Astrocyte (in vitro differentiated cells and primary cell): ENCODE measurements at places on chromosomes 2 and 18.

DNA sequence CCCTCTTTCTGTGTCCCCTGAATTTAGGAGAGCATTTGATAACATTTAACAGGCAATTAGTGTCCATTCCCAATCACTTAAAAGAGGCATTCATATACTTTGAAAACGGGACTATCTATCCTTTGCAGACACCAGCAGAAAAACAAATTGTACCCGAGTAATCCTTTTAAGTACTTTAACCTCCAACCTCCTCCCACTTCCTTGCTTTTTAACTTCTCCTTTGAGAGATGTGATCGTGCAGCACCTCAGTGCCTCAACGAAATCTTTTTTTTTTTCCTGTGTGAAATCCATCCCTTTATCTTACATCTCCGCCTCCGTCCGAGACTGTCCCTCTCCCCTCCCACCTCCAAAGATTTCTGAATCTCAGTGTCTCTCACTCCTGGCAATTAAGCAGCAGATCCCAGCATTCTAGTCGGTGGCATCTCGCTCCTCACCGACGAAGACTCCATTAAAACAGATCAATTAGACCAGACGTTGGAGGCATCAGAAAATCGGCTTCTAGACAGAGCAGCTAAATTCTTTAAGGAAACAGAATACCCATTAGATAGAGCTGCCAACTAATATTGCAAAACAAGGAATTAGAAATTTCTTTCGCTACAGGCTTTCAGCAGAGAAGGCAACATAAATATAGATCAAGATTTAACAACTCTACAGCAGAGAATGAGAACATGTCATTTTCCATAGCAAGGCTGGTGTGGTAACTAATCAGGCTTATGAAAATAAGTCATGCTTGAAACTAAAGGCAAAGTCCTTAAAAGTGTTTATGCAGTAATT, 1.9 kb upstream of the TMEFF2 start:
- DNase-seq: no peak

GRCh38 chr2:102438578-102438977, 15.6 kb downstream of the IL18RAP start:
- no peak for DNase-seq

- DNase-seq: no peak
These were observed 12.0 kb upstream of the GALM start for GRCh38 chr2:38653715-38654527.

DNA sequence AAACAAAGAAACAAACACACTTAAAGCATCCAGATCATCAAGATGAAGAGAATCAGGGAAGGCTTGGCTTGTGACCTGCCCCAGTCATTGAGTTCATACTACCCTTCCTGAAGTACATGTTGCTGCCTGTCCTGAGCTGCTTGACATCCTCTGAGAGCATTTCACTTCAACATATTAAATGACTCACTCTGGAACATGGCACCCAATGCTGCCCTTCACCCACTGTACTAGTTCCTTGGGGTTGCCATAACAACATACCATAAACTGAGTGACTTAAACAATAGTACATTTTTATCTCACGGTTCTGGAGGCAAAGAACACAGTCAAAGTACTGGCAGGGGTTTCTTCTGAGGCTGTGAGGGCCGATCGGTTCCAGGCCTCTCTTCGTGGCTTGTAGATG, 371.3 kb downstream of the RNF144A start:
- no peak for DNase-seq

DNA sequence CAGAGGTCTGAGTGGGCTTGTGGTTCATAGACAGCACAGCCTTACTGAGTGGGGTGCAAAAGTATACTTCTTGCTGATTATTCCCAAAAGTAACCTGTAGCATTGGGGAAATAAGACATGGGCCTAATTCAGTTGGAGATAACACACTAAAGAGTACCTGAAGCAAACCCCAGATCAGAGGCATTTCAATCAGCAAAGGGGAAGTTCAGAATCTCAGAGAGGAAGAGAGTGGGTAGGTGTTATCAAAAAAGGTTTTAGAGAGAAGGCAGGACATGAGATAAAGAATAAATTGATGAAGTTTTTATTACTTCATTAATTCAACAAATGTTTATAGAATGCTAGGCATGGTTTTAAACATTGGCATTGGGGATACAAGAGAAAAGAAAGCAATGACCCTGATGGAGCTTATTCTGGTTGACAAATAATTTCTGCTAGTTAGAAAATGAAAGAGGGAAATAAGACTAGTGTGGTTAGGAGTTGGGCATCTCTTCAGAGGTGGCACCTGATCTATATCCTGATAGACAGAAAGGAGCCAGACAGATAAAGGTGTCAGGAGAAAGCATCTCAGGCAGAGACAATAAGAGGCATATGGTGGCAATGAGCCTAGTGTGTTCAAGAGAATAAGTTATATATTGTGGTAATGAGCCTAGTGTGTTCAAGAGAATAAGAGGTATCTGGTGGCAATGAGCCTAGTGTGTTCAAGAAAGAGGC, 153.8 kb upstream of the SETBP1 start:
- no peak for DNase-seq

DNA sequence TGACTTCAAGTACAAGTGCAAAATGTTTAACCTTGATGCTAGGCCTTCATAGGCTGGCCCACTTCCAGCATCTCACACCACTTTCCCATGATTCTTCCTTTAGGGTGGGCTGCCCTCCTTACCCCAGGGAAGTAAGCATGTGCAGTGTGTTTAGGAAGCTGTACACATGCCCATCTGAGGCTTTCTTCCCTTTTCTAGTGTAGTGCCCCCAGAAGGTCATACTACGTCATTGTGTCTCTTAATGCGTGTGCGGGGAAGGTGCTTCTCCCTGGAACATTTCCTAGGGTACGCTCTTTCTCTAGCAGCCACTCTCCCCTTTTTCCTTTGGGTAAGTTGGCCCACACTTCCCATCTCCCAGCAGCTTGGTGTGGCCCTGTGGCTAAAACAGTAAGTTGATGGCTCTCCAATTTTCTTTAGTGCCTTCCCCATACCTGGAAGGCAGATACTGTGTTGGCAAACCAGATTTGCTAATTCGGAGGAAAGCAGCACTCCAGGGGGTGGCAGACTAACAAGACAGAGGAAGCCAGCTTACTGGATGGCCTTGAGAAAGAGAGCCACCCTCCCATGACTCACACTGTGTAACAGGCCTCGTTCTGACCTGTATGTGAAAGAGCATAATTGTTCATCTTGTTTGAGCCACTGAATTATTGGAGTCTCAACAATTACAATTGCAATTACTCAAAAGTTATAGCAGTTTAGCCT, 1.1 kb upstream of the SULT6B1 start:
- peak; percentile 81 for DNase-seq

DNA sequence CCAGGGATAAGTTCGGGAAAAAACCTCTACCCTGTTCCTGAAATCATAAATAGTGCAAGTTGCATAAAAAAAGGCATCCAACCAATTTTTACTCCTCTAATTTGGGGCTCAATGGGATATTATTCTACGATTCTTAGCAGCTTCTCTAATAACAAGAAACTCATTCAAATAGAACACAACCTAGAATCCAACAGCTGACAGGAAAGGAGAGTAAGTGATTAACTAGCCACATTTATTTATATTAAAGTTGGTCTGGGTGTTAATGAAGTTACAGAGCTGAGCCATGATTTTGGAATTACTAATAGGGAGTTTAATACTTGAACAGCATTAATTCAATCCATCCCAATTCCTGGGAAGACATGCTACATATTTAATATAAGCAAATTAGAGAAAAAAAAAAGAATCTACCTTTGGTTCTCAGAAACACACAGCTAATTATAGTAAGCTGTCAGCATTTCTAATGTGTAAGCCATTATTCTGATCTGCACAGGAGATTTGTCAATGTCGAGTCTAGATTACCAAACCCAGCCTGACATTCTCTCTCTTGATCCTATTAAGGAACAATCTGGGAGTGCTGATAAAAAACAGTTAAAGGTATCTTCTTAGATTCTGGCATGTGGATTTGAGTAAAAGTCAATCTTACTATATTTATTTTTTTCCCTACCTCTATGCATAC, 267.7 kb downstream of the NBAS start:
- no peak for DNase-seq

- DNase-seq: no peak
These were observed 409.2 kb upstream of the SPHKAP start for GRCh38 chr2:228590681-228591080.

- DNase-seq: no peak
These were observed 261.6 kb upstream of the RASGRP3 start for GRCh38 chr2:33214857-33215256.

DNA sequence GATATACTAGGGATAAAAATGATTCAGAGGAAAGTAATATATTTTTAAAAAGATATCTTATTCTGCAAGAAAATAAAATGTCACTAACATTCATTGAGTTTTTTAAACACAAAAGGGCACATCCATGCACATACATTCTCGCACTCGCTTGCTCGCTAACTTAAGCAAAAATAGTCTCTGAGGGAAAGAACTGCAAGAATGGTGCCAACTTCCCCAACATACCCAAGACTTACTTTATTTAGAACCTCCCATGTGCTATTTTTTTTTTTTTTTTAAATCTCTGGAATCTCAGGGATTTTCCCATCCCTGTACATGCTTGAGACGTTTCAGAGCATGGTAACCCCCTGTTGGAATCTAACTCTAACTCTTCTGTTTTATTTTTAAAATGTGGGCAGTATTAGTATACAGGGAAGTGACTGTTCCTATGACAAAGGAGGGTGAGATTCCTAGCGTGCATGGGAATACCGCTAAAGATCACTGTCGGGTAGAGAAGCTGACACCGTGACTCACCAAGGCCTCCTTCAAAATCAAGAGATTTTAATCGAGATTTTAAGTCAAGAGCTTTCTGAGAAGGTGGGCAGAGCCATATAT, 187.9 kb upstream of the ZEB2 start:
- DNase-seq: peak; percentile 72

GRCh38 chr2:142819411-142819810, 58.1 kb upstream of the KYNU start:
- peak; percentile 60 for DNase-seq

DNA sequence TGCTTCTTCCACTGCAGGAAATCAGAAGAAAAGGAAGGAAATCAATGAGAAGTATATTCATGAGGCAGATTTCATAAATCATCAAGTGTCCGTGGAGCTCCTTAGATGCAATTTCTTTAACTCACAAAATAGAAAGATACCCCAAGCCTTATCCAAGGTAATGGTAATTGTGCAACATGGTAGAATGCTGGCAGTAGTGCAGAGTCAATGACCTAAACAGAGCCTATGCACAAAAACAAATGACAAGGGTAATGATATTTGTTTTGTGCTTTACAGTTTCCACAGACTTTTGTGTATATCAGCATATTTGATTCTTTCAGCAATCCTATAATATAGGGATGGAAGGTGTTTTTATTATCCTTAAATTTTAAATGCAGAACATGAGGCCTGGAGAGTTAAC, 102.7 kb downstream of the SETBP1 start:
- DNase-seq: no peak

DNA sequence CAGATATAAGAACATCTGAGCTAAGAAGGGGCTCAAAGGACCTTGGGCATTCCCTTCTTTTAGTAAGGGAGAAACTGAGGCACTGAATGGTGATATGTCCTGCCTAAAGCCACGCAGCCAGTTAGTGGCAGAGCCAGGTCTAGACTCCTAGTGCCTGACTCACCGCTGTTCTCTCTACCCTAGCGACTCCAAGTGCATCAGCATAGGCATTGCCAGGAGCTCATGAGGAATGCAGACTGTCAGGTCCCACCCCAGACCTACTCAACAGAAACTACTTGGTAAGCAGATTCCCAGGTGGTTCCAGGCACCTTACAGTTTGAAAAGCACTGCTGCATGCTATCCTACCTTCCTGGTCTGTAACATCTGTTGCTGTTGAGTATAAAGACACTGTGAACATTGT, 158.9 kb downstream of the MSH2 start:
- no peak for DNase-seq

DNA sequence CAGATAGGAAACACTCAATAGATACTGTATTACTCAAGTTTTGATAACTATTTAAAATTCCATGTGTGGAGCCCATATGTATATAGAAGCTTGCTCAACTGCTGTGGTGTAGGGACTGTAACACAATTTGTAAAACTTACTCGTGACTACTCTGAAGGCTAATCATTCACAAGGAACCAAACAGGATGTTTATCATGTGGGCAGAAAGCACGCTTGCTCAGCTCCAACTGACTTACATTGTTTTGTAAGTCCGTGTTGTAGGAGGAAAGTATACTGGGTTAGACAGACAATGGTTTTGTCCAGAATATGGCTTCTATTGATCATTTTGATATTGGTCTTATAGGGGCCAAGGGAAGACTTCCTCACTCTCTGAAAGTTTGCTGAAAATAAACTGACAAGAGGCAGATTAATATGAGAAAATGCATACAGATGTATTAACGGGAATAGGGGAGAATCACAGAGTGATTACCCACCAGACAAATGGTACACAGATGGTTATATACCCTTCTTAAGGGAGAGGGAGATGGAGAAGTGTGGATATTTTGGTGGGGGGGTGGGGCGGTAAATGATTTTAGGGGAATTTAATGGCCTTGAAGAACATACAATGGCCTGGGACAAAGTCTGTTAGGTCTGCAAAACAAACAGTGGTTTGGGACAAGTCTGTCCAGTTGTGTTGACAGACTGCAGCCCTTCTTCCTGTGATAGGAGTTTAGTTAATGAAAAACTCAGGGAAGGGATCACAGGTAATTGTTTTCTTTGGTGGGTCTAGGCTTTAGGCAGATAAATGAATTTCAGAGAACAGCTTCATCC, 259.3 kb upstream of the SP5 start:
- no peak for DNase-seq

DNA sequence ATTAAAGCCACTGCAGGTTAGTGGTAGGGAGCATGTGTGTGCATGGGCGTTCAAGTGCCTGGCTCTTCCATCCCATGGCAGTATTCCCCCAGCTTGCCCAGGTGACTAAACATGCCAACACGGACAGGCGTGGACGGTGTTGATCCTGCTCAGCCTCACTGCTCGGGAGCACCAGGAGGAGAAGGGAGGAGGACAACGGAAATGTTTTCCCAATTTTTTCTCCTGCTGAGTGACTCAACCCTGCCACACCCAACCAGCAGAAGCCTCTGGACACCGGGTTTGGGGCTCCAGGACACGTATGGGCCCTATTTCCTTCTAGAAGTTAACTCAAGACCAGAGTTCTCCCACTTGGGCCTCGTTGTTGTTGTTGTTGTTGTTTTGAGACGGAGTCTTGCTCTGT, 139.1 kb downstream of the CYP26B1 start:
- DNase-seq: no peak

DNA sequence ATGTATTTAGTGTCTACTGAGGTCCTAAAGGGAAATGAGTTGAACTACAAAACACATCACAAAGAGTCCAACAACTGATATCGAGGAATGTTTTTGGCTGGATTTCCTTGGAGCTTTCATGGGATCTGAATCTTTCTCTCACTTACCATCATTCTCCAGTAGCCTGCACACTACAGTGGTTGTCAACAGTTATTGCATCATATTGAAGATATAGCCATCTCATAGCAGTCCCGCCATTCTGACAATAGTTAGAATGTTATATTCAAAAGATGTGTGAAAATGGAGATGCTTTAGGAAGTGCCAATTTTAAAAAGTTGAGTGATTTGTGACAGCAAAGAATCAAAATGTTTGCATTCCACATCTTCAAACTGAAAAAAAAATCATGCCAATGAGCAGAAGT, 186.8 kb downstream of the DSC3 start:
- no peak for DNase-seq

- peak; percentile 96 for DNase-seq
These were observed 42.0 kb downstream of the MCFD2 start for GRCh38 chr2:46873604-46874068.
